ENCODE measurements at places on chromosomes 6 and 20.
A peak's percentile ranks its signal among the peaks of the same experiment; 100 is the strongest.

DNA sequence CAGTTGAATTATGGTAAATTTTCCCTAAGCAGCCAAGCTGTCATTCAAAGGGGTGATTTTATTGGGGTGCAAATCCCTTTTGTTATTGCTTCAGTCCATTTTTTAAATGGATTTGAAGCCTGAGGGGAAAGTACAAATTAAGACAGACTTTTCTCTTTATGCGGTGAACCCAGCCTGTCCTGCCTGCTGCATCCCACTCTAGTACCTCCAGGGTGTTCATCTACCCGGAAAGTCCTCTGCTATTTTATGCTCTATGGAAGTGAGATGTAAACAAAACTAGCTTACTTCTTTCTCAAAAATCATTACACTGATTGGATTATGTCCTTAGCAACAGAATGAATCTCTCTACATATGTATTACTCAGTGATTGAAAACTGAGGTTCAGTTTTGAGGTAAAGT is 1088.9 kb upstream of the CITED2 start:
- DNase-seq: no peak

DNA sequence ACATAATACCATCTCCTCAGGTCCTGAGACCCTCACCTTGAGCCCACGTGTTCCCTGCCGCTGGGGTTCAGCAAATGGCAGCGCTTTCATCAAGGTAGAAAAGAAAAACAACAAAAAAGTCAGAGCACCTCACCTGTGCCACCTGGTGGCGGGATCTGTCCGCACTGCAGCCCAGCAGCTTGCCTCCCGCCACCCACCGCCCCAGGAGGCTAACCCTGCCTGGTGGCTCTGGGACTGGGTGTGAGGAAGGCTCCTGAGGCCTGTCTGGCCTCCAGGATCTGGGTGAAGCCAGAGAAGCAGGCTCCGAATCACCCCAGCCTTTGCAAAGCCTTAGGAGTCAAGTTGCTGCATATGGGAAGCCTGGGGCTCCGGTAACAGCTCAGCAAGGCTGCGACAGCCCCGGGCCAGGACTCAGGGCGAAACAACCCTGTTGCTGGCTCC is 270.8 kb downstream of the BMP7 start:
- no peak for DNase-seq

DNA sequence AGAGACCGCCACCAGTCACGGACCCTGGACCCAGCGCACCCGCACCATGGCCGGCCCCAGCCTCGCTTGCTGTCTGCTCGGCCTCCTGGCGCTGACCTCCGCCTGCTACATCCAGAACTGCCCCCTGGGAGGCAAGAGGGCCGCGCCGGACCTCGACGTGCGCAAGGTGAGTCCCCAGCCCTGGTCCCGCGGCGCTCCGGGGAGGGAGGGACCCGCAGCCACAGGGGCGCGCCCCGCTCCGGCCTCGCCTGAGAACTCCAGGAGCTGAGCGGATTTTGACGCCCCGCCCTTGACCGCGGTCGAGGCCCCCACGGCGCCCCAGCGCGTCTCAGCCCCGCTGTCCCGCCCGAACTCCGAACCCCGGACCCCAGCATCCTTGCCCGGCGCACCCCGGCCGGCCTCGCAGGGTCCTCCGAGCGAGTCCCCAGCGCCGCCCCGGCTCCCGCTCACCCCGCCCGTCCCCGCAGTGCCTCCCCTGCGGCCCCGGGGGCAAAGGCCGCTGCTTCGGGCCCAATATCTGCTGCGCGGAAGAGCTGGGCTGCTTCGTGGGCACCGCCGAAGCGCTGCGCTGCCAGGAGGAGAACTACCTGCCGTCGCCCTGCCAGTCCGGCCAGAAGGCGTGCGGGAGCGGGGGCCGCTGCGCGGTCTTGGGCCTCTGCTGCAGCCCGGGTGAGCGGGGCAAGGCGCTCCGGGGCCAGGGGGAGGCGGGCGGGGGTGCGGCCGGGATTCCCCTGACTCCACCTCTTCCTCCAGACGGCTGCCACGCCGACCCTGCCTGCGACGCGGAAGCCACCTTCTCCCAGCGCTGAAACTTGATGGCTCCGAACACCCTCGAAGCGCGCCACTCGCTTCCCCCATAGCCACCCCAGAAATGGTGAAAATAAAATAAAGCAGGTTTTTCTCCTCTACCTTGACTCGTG is at the start of gene OXT:
TSS of gene OXT (plus strand) at position 11 of the 920 bp plus-strand sequence. CDS start at position 47, 36 bp downstream.
- DNase-seq: peak; percentile 56

DNA sequence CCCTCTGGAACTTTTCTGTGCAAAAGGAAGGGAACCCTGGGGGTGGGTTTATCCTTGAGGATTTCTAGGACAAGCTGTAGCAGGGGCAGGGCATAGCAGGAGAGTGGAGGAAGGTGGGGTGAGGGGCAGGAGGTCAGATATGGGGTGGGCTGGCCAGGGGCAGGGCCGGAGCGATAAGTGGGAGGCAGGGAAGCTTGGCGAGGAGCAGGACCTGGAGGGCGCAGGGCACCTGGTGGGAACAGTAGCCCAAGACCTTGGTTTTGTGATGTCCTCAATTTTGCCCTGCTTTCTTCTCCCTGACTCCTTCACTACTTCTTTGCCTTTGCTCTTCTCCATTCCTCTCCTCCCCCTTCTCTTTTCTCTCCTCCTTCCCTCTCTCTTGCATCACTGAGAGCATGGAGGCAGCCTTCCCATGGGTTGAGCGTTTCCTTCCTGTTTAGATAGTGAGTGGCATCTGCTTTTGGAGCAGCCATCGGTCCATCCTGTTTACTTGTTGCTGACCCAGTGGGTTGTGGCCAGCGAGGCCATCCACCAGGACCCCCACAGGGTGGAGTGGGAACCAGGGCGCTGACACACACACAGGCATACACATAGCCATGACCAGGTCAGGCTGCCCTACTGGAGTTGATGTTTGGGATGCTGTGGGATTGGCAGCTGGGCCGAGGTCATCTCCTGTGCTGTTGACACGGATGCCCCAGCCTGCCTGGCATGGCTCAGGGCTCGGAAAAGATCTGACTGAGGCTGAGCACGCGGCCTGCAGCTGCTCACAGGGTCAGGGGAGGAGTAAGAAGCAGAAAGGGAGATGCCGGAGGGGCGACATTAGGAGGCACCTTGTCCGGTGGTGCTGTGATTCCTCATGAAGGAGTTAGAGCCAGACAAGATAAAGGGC is 121.0 kb upstream of the RNF24 start:
- DNase-seq: no peak

DNA sequence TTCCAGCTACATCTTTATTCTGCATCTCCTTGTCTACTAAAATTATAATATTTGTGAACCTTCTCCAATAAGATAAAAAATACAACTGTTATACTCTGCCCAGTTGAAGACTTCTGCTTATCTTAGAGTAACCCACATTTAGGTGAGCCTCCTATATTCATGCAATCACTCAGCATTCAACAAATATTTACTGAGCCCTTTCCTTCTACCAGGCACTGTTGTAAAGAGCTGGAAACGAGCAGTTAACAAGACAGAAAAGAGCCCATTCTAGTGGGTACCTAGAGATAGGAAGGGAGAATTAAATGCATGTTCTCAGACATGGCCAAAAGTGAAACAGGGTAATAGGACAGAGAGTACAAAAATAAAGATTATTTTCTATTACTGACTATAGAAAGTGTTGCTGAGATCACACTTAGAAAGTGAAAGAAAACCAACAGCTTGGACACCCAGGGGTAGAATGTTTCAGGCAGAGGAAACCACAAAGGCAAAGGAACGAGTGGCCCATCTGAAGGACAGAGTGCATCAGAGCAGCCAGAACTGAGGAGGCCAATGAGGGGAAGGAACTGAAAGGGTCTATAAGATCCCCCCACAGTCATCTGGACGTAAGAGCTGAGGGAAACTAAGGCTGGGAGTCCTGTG is 50.8 kb upstream of the SMLR1 start:
- no peak for DNase-seq

- DNase-seq: no peak
Observed at GRCh38 chr6:98463038-98464000, 371.1 kb upstream of the POU3F2 start.

DNA sequence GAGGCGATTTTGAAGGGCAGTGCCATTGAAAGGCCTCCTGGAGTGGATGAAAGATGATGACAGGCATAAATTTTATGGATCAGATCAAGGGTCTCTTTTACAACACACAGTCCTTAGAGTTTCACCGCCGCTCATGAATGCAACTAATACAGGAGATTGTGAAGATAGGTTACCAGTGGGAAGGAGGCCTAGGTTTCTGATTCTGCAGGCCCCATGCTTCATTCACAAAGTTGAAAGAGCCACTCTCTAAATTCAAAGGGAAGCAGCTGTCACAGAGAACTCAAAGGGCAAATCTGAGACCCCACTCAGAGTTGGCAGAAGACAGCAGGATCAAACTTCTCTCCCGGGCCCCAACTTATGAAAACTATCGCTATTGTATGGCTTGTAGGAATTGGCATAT is 137.6 kb downstream of the MAP3K7 start:
- no peak for DNase-seq

DNA sequence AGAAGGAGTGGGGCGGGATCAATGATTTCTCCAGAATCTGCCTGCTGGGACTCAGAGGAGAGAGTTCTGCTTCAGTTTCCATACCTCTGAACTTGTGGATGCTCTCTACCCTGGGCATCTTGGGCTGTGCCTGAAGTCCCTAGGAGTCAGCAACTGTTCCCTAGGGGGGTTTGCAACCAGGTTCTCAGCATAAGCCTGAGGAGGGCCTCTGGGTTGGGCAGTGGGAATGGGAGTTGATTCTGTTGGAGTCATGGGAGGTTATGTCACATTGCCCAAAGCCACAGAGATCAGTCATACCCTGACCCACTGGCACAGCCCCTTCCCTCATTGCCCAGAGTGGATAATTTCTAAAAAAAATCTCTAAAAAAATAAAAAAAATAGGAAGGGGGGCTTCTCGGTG is 47.4 kb downstream of the MOCS1 start:
- no peak for DNase-seq

GRCh38 chr6:81450180-81450579 is 302.3 kb downstream of the TENT5A start:
- no peak for DNase-seq

DNA sequence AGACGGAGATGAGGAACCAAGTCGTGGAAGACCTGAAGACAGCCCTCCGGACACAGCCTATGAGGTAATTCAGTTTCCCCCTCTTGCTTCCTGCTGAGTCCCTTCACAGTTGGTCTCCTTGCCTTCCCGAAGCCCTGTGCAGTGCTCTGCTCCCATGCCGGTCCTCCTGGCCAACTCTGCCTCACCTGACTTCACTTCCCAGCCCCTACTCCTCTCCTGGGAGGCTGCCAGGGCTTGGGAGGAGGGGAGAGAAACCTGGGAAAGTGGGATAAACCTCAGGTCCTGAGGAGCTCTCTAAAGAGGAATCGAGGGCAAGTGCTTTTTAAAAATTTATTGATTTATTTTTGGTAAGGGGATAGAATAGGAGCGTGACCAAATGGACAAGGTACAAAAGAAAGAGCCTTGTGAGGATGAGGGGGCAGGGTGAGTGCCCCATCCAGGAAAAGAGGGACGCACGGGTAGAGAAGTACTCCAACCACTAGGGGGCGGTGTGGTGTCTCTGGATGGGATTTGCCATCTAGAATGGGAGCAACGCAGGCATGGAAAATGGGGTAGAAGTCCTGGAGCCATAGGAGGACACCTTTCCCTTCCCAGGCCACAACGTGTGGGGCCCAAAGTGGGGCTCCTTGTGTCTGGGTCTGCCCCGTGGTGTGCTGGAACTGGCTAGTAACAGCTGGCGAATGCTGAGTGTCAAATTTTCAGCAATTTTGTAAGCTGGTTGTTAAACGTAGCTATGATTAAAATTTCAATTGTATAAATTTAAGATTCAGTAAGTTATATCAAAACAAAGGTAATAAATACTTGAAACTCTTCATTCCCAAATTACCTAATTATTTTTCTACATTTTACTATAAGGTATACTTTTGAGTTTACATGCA is 69.0 kb downstream of the MOCS1 start:
- DNase-seq: peak; percentile 14

DNA sequence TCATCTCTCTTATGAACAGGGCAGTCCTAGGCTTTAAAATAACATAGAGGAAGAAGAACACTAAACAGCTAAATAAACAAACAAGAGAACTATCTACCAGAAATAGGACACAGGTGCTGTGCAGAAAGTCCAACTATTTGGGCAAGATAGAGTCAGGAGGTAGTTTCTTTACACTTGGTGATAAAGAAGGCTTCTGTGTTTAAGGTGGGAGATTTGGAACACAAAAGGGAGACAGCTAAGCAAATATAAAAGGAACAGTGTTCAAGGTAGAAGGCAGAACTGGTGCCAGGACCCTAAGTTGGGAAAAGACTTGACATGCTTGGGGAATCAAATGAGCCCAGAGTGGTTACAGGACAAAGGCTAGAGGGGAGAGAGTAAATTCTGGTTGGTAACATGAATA is 110.5 kb downstream of the MANEA start:
- DNase-seq: no peak

DNA sequence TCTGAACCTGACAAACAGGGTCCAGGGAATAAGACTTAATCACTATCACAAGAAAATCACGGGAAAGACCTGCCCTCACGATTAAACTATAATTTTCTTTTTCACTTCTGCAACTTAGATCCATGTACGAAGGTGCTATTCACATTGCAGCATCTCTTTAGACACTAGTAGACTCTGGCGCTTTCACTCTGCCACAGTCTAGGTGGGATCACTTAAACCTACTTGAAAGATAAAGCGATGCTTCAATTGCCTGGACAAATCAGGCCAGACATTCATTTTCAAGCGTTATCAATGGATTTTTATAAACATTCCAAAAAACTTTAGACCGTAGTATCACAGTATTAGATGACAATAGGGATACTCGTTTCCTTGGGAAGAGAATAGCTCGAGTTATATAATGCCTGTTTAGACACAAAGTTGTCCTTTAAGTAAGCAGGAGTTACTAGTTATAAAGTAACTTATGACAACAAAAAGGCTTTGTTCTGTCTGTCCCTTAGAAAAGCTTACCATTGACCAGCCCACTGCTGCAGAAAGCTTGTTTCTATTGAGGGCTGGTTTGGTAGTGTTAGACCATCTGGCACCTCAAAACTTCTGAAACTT is 367.3 kb downstream of the UTRN start:
- DNase-seq: no peak

DNA sequence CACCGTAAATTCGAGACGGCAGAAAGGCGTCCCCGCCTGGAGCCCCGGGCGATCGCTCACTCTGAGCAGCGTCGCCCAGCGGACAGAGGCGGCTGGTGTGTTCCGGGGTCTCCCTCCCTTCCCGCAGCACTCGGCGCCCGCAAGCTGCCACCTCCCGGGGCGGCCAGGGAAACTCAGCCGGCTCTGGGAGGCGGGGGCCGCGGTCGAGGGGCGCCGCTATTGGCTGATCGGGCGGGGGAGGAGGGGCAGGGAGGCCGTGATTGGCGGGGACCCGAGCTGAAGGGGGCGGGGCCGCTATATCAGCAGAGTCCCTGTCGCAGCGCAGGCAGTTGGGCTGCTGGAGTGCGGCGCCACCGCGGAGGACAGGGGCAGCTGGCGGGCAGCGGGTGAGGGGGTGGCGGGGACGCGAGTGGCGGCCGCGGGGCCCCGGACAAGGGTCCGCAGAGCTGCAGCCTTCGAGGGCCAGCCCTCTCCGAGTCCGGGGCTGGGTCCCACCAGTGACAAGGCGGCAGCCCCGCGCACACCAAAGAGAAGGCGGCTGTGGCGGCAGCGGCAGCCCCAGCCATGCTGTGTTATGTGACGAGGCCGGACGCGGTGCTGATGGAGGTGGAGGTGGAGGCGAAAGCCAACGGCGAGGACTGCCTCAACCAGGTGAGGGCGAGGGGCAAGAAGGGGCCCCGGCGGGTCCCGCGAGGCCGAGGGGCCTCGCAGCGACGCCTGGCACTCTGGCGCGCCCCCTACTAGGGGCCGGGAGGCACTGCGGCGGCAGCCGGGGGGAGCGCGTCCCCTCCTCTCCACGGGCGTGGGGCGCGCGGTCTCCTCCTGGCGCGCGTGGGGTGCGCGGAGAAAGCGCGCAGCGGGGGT is at the start of gene MYLIP:
TSS of gene MYLIP (plus strand) at position 328 of the 864 bp plus-strand sequence. CDS start at position 565, 237 bp downstream.
- DNase-seq: peak; percentile 96

GRCh38 chr6:149508485-149508884 is 23.7 kb upstream of the ZC3H12D start:
- no peak for DNase-seq
